ENCODE measurements at places on chromosomes 13 and 19.
A peak's percentile ranks its signal among the peaks of the same experiment; 100 is the strongest.

DNA sequence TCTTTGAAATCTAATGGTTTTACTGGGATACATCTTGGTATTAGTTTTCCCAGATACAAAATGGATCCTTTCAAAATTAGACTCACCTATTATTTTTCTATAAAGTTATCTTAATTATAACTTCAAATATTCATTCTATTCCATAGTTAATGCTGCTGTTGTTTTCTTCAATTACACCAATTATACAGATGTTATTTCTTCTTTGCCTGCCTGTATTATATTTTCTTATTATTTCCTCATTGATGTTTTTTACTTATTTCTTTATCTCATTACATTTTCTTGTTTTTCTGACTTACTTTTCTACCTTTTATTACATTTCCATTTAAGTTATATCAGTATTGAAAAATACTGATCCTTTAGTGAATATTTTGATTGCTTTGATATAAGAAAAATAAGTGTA, 40.9 kb downstream of the SPACA7 start:
- DNase-seq: no peak

DNA sequence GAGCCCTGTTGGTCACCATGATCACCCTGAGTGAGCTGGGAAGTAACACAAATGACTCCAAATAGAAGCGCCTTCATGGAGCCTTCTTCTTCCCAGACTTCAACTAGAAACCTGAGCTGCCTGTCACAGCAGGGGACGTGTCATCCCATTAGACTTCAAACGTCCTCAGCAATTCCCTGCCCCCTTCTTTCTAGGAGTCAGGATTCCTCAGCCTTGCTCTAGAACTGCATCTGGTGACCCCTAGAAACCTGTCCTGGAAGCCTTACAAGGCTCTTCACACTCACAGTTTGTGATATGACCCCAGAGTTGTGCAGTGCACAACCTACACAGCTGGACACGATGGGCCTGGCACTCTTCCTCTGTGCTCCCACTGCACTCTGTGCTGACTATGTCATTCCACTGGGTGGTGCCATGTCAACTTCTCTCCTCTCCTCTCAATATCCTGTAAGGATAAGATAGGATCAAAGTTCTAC, 23.6 kb upstream of the TTYH1 start:
- no peak for DNase-seq

- no peak for DNase-seq
Observed at GRCh38 chr19:22832031-22832762, at the start of gene ZNF723. ZNF723 (plus strand) TSS chr19:22832291; CDS start chr19:22832380, 89 bp downstream.

GRCh38 chr19:18051887-18052286, 34.8 kb downstream of the IL12RB1 start:
- DNase-seq: no peak

- DNase-seq: peak; percentile 59
Observed at GRCh38 chr19:39031368-39032062, 834 bp downstream of the FBXO27 start.

DNA sequence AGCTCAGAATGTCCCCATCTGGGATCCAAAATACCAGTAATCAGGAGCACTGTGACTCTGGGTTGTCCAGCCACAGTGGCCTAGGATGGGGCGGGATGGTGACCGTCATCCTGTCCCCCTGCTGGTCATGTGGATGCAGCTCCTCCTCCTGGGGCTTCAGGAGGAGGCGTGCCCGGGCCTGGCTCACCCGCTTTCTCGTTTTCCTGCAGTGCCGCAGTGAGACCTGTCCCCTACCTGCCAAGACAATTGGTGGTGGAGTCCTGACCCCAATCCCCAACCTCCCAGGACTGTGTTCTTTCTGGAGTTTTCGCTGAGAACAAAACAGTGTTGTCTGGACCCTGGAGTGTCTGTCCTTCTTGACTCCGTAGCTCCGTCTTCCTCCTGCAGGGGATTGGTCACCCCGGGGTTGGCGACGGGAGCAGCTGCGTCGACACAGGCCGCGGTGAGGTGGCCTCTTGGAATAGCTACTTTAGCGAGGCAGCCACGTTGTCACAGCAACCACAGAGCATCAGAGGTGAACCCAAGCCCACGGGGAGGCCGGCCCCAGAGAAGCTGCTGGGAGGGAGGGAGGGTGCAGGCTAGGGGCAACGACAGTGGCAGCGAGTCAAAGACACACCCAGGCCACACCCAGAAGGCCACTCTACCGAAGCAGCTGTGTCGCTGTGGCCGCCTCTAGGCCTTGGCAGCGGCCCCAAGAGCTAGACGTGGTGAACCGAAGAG, 10.2 kb upstream of the EMC10 start:
- DNase-seq: no peak

- no peak for DNase-seq
Observed at GRCh38 chr13:48977973-48978372, 2.3 kb downstream of the FNDC3A start.

GRCh38 chr13:111184458-111185401, 69.6 kb downstream of the ARHGEF7 start:
- no peak for DNase-seq

GRCh38 chr19:56751078-56751489, 79.5 kb upstream of the ZNF835 start:
- DNase-seq: no peak

- no peak for DNase-seq
Observed at GRCh38 chr13:24228852-24229458, 68.4 kb downstream of the SPATA13 start.

DNA sequence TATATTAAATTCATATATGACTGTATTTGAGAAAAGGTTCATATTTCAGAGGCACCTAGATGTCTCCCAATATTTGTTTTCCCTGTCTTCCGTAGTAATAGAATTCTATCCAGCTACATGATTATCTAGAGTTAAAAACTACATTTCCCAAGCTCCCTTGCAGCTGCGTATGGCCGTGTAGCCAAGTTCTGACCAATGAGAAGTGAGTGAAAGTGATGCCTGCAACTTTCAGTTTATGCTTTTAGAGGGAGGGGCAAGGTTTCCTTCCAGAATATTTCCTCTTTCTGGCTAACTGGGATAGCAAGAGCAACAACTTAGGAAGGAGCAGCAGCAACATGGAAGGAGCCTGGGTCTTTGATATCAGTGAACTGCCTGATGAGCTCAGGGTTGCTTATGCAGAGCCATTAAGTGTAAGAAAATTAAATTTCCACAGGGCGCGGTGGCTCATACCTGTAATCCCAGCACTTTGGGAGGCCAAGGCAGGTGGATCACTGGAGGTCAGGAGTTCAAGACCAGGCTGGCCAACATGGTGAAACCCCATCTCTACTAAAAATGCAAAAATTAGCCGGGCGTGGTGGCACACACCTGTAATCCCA, 23.2 kb upstream of the CYP2A13 start:
- no peak for DNase-seq

- DNase-seq: no peak
Observed at GRCh38 chr13:27008733-27009132, 162.9 kb downstream of the USP12 start.

GRCh38 chr19:45508417-45508860, 1.2 kb downstream of the VASP start:
- DNase-seq: no peak

DNA sequence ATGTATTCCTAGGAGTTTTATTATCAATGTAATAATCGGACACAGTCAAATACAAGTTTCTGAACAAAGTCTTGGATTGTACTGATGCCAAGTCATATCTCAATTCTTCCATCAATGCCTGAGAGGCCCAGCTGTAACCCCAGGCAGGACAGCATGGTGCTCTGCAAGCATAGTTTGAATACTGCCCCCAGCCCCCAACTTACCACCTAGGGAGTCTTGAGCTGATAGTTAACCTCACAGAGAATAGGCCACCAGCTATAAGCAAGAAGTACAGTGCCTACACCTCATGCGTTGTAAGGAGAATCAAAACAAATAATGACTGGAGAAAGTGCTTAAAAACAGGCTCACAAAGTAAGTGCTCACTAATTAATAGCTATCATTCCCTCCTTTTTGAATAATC, 2.7 kb downstream of the PROSER1 start:
- no peak for DNase-seq

DNA sequence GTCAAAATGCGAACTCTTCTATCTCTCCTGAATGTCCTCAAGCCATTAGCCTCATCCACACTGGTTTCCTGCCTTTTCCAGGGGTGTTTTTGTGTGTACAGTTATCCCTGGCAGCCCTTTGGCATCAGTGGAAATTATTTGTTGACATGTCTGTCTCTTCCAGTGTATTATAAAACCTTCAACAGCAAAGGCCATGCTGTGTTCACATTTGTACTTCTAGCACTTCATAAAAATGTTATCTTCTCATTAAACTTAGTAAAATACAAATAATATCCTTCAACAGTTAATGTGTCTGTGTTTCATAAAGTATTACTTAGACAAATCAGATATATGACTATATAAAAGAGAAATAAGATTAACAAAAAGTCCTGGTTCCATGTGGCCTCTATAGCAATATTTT, 359.5 kb upstream of the ARGLU1 start:
- DNase-seq: no peak

DNA sequence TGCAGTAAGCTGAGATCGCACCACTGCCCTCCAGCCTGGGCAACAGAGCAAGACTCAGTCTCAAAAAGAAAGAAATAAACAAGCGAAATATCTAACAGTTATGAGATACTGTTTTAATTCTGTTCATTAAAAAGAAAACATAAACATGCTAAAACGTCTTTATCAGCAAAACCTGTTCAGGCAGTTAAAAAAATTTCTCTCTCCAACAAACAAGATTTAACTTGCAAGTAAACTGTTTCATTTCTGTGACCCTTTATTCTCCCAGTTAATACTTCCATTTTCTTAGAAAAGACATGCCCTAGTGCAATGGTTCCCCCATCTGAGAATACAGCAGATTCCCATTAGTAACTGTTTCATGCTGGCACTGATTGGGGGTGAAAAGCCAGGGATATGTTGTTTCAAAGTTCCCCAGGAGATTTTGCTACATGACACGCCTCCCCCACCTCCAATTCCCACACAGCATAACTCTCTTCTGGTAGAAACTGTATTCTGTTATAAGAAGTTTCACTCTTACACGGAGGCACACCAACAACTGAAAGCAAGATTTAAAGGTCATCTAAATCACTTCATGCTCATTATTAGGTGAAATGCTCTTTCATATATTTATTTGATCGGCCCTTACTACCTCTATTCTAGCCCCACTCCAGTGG, 24.4 kb downstream of the ELF1 start:
- DNase-seq: no peak

GRCh38 chr13:27273658-27274425, 3.2 kb downstream of the RASL11A start:
- DNase-seq: no peak

GRCh38 chr19:10086591-10087192, 575 bp downstream of the SHFL start:
- no peak for DNase-seq

GRCh38 chr13:60379837-60380565, 17.0 kb upstream of the TDRD3 start:
- no peak for DNase-seq

GRCh38 chr19:29714371-29714952, 599 bp downstream of the C19orf12 start:
- no peak for DNase-seq

All from NCI-H1417 treated with DMSO at 0.1 percent for 48 hours (cell line).